ENCODE measurements at places on chromosomes 3 and 15.

GRCh38 chr3:7203969-7204847 is 343.3 kb downstream of the GRM7 start:
- no peak for DNase-seq

GRCh38 chr3:81132995-81133394 is 628.5 kb downstream of the GBE1 start:
- DNase-seq = no peak

GRCh38 chr15:22948056-22948455 is 32.1 kb downstream of the CYFIP1 start:
- no peak for DNase-seq

- DNase-seq = no peak
Measured at GRCh38 chr3:151916781-151917180, 43.3 kb downstream of the SUCNR1 start.

Data from activated T-helper 1 cell treated with anti-CD3 and anti-CD28 coated beads, Interleukin-2, amount 50 U/mL, for 16 hours (primary cell).